ENCODE measurements at places on chromosomes 3 and 15.
A peak's percentile ranks its signal among the peaks of the same experiment; 100 is the strongest.

GRCh38 chr3:21405671-21406667 lies 345.0 kb downstream of the ZNF385D start:
- no peak for DNase-seq

DNA sequence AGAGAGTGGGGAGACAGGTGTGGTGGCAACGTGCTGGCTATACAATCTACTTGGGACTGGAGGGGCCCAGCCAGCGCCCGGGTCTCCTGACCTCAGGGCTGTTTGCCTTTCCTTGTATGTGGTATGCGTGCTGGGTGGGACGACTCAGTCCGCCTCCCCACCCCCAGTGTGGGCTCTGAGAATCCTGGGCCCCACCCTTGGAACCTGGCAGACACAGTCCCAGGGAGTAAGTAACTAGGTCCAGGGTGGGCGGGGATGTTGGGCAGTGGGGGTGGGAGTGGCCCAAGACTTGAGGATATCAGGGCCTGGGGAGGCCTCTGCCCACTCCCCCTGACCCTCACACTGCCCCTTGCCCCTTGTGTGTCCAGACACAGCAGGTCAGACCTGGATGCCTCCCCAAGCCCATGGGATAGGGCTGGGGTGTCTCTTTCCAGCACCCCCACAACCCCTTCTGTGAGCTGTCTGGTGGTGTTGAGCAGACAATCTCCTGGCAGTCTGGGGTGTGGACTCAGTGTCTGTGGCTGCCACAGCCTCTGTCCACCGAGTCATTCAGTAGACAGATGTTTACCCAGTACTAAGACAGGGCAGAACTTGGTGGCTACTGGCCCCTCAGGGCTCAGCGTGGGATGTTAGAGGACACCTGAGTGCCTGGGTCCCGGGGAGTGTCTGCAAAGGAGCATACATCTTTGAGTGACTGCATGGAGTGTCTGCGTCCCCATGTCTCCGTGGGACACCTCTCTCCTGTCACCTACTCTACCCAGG lies 1.3 kb downstream of the CHST13 start:
- no peak for DNase-seq

DNA sequence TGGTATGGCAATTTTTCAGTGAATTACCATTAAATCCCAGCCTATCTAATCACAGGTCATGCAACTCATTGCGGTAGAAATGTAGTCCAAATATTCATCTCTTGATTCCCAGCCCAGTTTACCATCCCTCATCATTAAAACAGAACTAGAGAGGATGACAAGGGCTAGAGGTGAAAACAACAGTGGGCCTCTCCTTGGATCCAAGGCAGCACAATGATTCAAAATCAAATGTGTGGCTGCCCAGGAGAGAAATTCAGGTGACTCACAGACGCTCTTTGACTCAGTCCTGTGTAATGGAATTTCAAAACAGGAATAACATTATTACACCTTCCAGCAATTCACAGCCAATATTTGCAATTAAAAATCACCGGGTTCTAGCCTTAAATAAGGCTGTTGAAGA lies 246.5 kb downstream of the TBL1XR1 start:
- no peak for DNase-seq

- peak; percentile 77 for DNase-seq
Measured at GRCh38 chr15:101127506-101128076, 124.3 kb downstream of the CHSY1 start.

DNA sequence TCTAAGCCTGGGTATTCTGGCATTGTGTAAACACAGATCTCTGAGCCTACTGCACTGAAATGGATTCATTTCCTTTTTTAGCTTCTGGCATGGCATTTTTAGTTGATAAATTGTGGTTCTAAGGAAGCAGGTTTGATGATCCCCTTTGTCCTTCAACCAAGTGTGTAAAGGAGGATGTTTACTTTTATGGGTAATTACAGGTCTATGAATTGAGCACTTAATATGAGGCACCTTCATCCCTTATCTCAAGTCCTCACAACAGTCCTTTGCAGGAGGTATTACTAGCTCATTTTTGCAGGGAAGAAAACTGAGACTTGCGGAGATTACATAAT lies 30.8 kb upstream of the ZBTB38 start:
- no peak for DNase-seq

Measured in activated CD8-positive, alpha-beta memory T cell treated with anti-CD3 and anti-CD28 coated beads, Interleukin-2, amount 10 ng/mL, durations not matched to agents 7 days and 5 days (primary cell).